ENCODE measurements at places on chromosomes 1 and 21.

GRCh38 chr1:154809436-154810413 lies 60.4 kb downstream of the KCNN3 start:
- peak; percentile 22 for DNase-seq

- no peak for DNase-seq
Observed at GRCh38 chr1:229563241-229563640, 4.7 kb upstream of the ABCB10 start.

GRCh38 chr21:17201741-17202260 lies 311.0 kb upstream of the CXADR start:
- no peak for DNase-seq

- no peak for DNase-seq
Observed at GRCh38 chr1:204887846-204888245, 17.2 kb downstream of the NFASC start.

DNA sequence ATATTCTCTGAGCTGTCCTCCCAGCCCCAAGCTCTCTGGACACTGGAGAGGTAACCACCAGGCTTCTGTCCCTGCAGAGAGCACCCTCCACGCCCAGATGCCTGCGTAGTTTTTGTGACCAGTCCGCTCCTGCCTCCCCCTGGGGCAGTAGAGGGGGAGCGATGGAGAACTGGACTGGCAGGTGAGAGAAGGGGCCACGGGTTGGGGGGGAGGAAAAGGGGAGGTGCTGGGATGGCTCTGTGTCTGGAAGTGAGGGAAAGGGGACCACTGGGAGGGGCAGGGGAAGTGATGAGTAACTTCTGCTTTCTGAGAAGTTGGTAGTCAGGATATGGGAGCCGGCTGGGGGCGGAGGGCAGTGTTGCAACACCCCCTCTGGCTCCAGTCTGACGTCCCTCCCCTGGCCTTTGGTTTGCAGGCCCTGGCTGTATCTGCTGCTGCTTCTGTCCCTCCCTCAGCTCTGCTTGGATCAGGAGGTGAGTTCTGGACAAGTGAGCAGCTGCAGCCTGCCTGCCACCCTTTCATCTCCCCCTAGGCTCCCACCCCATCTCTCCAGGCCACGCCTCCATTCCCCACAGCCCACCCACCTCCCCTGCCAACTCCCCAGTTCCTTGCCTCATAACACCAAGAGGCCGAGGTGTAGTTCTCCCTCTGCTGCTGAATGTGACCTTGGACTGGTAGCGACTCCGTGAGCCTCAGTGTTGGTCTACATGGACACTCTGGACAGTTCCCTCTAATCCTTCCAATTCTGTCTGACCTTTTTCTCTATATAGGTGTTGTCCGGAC lies 3.1 kb downstream of the ADAMTSL4 start:
- peak; percentile 95 for DNase-seq

DNA sequence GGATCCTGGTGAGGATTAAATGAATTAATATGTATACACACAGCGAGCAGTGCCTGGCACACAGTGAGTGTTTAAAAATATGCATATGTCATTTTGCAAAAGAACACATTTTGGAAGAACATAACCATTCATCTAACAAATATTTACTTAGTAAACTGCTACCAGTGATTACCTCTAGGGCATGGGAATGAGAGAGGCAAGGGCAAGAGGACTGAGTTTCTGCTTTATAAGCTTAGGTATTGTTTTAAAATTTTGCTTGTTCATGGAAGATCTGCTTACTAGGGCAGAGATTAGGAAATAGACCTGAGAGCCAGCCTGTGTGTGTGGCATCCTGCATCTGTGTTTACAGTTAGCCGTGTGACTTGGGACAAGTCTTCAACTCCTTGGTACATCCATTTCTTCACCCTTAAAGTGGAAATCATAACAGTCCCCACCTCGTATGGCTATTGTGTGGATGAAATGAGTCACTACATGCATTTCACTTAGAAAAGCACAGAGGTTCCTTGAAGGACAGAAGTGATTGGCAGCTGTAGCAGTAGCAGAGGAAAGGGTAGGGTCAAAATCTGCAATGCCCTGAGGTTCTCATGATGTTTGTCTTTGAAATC lies 198.5 kb upstream of the FMN2 start:
- DNase-seq: no peak

- no peak for DNase-seq
Observed at GRCh38 chr21:43281661-43282357, 113.0 kb downstream of the CRYAA start.

- peak; percentile 53 for DNase-seq
Observed at GRCh38 chr1:25688390-25689119, 72.0 kb downstream of the MAN1C1 start.

DNA sequence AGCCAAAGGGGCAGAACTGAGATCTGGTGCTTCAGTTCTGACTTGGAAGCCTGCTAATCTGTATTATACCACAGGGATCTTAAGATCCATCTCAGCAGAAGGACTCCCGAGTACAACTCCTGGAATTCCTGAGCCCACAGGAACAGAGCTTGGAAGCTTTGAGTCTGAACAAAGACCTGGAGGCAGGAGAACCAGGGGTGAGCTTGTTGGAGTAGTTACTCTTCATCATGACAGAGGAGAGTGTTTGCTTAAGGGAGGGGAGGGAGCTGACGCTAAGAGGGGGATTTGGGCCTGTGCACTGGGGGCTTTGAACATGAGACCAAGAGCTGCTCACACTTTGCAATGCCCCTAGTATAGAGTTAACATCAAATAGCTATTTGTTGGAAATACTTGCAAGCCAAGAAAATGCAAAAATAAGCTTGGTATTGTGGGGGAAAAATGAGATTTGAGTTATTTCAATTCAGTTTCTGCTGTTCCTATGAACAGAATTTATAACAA lies 41.1 kb upstream of the TRABD2B start:
- no peak for DNase-seq

GRCh38 chr1:206961668-206962067 lies 8.6 kb downstream of the FCAMR start:
- DNase-seq: no peak

DNA sequence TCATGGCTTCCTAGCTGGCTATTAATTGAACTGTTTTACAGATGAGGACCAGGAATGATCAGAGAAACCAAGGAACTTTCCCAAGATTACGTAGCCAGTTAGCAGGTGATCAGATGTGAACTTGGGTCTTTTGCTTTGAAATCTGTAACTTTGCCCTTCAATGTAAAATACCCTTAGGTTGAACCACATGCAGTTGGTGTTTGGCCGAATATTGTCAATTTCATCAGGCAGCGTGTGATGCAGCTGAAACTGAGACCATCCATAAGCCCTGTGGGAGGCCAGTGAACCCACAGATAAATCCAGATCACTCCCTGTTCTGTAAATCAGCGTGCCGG lies 150.8 kb downstream of the ETS2 start:
- no peak for DNase-seq

- DNase-seq: peak; percentile 49
Observed at GRCh38 chr1:151539321-151540020, 638 bp upstream of the TUFT1 start.

- DNase-seq: no peak
Observed at GRCh38 chr1:168512864-168513595, 30.8 kb downstream of the XCL2 start.

GRCh38 chr1:47644212-47644573 lies 206.3 kb downstream of the FOXD2 start:
- DNase-seq: peak; percentile 19

GRCh38 chr1:108053270-108054013 lies 88.5 kb upstream of the VAV3 start:
- peak; percentile 5 for DNase-seq

DNA sequence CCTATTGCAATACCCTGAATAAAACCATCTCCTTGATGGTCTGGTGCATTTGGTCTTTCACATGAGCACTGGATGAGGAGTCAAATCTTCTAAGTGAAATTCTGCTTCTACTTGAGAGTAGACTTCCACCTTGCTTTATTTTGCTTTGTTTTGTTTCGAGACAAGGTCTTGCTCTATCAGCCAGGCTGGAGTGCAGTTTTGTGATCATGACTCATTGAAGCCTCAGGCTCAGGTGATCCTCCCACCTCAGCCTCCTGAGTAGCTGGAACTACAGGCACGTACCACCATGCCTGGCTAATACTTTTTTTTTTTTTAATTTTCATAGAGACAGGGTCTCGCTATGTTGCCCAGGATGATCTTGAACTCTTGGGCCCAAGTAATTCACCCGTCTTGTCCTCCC lies 65.8 kb upstream of the F3 start:
- DNase-seq: no peak

DNA sequence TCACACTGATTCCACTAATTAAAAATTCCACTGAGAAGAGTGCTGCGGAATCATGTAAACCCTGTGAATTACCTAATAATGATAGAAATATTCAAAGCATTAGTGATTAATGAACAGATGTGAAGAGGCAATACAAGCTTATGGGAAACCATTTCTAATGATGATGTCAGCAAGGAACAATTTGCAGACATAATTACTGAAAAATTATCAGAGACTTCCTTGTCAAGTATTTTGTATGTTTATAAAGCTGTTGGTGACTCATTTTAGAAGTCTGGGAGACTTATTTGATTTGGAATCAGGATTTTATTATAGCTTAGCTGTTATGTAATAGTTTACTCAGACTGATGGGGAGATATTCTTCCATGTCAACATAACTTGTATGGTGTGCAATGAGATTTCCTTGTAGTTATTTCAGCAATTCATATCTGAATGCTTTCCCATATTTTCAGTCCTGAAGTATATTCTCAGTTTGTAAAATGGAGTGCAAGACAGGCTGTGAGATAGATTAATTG lies 135.5 kb downstream of the TGFB2 start:
- DNase-seq: peak; percentile 64

DNA sequence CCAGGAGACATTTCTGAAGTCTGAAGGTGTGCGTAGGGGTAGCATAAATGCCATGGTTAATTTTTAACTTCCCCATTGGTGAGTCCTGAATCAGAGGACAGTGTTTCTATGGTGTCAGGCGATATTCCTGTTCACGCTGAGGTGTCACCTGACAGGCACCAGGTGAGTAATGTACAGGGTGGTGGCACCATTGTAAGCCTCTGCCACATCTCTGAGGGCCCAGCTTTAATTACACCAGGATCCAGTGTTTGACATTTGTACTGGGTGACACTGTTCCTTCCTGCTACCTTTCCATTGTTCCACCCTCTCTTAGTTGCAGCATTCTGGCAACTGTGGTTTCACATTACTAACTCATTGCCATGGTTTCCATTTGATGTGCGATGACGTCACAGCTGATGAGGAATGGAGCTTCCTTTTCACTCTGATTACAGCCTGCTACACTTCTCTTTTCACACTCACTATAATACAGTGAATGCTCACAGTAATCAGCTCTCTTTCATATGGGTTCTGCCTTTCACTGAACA lies 40.6 kb upstream of the MARK1 start:
- DNase-seq: peak; percentile 49
